ENCODE measurements at places on chromosomes 1 and 21. TPM values are rescaled to one million over a fixed set of nuclear protein-coding genes. Genes with fewer than 3 reads are reported as not detected.

TMEM52 gene
- 4.6 TPM for total RNA-seq

NR0B2 gene
- not detected for total RNA-seq

GRCh38 chr1:204041803-204042505 lies 31.0 kb upstream of the SOX13 start:
- no peak for DNase-seq

GRCh38 chr1:37807220-37807554 lies 403 bp upstream of the C1orf122 start:
- DNase-seq, result no peak

GRCh38 chr1:176691251-176692228 lies 228.6 kb downstream of the PAPPA2 start:
- peak; percentile 10 for DNase-seq

DNA sequence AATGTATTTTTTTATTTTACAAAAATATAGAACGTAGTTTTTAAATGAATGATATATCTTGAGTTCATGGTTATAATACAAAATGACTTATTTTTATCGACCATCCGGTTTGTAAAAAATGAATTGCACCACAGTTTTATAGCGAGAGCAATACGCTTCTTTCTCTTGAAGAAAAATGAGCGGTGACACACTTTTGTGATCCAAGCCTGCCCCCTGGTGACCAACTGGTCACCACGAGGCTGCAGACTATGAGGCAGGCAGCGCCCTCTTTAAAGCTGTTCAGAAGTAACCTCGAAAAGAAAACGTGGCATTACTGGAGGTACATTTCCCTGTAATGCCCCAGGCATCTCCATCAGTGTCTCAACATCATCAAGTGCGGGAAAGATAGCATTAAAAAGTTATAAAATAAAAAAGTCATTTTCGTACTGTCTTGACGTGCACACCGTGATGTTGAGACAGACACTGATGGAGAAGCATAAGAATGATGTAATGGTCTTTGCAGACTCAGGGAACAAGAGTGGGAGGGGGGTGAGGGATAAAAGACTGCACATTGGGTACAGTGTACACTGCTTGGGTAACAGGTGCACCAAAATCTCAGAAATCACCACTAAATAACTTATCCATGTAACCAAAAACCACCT lies 734.2 kb upstream of the ADAMTS5 start:
- DNase-seq, result peak; percentile 84

GRCh38 chr1:51058858-51059257 lies 43.2 kb upstream of the C1orf185 start:
- no peak for DNase-seq
